ENCODE measurements at places on chromosomes 11 and 22. TPM values are rescaled to one million over a fixed set of nuclear protein-coding genes. Genes with fewer than 3 reads are reported as not detected.

The TST gene
- total RNA-seq: not detected

The PNPLA3 gene
- not detected for total RNA-seq

The MRGPRF gene
- not detected for total RNA-seq

The DLG2 gene
- 2.0 TPM for total RNA-seq

The EFCAB6 gene
- 0.36 TPM for total RNA-seq

The PLA2G6 gene
- 48.8 TPM for total RNA-seq

The PTDSS2 gene
- 18.4 TPM for total RNA-seq

The CCDC89 gene
- total RNA-seq: not detected

GRCh38 chr11:34488855-34489557 is 24.6 kb downstream of the ELF5 start:
- H3K4me3 ChIP-seq: no peak overlapping the region
- no peak overlapping the region for H3K27ac ChIP-seq
- H3K27me3 ChIP-seq: no peaks in the 10 kb centered on the region
- DNase-seq: no peak
- H3K36me3 ChIP-seq: no peaks in the 10 kb centered on the region
- no peaks in the 10 kb centered on the region for H3K4me1 ChIP-seq

GRCh38 chr11:68467201-68467834 is 6.8 kb downstream of the PPP6R3 start:
- no peak for DNase-seq
- no peaks in the 10 kb centered on the region for H3K27me3 ChIP-seq
- no peaks in the 10 kb centered on the region for H3K36me3 ChIP-seq

- no peak overlapping the region for H3K27ac ChIP-seq
- H3K36me3 ChIP-seq: no peaks in the 10 kb centered on the region
- H3K27me3 ChIP-seq: no peaks in the 10 kb centered on the region
- H3K4me1 ChIP-seq: no peaks in the 10 kb centered on the region
- no peak for DNase-seq
- H3K4me3 ChIP-seq: no peak overlapping the region
Observed at GRCh38 chr11:101553891-101554292, 29.9 kb downstream of the TRPC6 start.

DNA sequence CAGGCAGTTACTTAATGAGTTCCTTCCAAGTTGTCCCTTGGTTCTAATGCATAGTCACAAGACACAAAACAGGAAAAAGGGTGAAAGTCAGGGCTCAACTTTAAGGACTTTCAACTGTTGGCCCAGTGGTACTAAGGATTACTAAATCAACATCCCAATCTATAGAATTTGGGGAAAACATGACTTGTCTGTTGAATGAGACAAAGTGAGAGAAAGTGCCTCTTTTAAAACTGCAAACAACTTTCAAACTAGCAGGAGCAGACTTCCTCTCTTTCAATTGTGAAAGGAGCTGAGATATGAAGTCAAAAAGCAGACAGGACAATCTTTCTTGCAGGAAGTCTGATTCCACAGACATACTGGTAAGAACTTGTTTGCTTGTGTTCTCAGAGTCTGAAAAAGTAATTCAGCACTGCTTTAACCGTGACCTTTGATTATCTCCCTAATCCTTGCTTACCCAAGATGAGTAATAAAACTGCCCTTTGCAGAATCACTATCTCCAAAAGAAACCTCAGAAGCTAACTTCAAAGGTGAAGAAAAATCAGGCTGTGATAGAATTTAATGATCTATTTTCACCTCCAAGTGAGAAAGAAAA is 960.7 kb upstream of the RAG2 start:
- no peaks in the 10 kb centered on the region for H3K4me1 ChIP-seq
- no peak overlapping the region for H3K4me3 ChIP-seq
- no peak for DNase-seq
- no peaks in the 10 kb centered on the region for H3K36me3 ChIP-seq

GRCh38 chr11:7522121-7522520 is 8.3 kb downstream of the PPFIBP2 start:
- no peak overlapping the region for H3K4me3 ChIP-seq
- H3K27ac ChIP-seq: no peak overlapping the region

Data from CD4-positive, alpha-beta T cell (primary cell).